ENCODE measurements at places on chromosomes 3 and 15. TPM values are rescaled to one million over a fixed set of nuclear protein-coding genes. Genes with fewer than 3 reads are reported as not detected.

Gene STAC
- 3.1 TPM for total RNA-seq

Gene CACNA2D3
- total RNA-seq, result 1.1 TPM

Gene GRK7
- total RNA-seq, result 0.12 TPM

Gene KBTBD12
- 0.86 TPM for total RNA-seq

Gene SOX14
- total RNA-seq, result not detected

- DNase-seq, result no peak
Measured at GRCh38 chr3:119322021-119322834, 28.0 kb downstream of the ARHGAP31 start.

- no peak for DNase-seq
Measured at GRCh38 chr3:1477669-1478068, 384.8 kb downstream of the CNTN6 start.

DNA sequence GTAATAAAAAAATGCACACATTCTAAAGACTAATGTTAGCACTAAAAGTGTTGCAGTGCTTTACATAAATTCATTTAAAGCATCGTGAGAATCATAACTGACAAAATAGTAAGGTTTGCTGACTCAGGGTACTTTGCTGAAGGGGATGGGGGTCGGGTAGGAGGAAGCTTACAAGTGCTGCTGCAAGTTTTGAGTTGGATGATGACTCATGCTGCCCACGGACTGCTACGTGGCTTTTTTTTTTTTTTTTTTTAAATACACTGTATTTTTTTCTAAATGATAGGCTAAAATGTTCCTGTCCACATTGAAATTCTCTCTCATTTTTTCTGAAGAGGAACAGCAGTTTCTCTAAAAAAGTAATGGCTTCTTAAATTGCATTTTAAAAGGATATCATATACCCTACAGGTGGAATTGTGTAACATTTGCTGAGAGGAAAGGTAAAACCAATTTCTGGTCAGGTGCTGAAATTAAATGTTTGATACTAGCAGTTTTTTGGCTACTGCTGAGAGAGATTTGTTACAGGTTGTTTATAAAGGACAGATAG, 2.2 kb downstream of the MAPK6 start:
- peak; percentile 59 for DNase-seq

GRCh38 chr3:118292841-118293240, 741.8 kb downstream of the IGSF11 start:
- no peak for DNase-seq

- no peak for DNase-seq
Measured at GRCh38 chr3:25938566-25939325, 148.9 kb downstream of the OXSM start.

GRCh38 chr3:134623615-134624245, 27.1 kb downstream of the KY start:
- DNase-seq, result no peak

- DNase-seq, result no peak
Measured at GRCh38 chr3:35635407-35635806, 3.9 kb upstream of the ARPP21 start.

- no peak for DNase-seq
Measured at GRCh38 chr3:150428562-150428961, 20.5 kb downstream of the TSC22D2 start.

GRCh38 chr3:13580256-13581023, 31.5 kb downstream of the FBLN2 start:
- DNase-seq, result no peak

GRCh38 chr3:9251055-9251786, 1.8 kb upstream of the SRGAP3 start:
- DNase-seq, result no peak

GRCh38 chr3:33363113-33363800, 76.9 kb downstream of the UBP1 start:
- DNase-seq, result no peak

DNA sequence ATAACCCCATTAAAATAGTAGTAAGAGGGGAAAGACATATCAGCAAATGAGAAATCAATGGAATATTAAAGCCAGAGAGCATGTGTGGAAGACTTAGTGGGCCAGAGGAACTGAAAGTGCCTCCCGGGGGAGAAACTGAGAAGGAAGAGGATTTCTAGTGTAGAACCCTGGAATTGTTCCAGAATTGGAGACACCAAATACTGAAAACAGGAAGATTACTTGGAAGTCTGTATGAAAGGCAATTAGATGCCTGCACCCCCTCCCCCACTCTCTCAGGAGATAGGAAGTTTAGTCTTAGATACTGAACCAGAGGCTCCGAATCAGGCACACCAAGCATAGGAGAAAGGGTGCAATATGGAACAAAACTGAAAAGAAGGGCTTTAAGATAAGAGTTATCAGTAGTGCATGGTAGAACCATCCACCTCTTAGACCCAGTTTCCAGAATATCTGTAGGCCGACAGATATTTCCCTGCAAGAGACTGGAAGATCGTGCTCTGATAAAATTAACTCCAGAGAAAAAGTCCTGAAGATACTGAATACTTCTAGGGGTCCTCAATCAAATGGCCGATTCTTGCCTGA, 32.4 kb downstream of the KLHL18 start:
- DNase-seq, result peak; percentile 69

DNA sequence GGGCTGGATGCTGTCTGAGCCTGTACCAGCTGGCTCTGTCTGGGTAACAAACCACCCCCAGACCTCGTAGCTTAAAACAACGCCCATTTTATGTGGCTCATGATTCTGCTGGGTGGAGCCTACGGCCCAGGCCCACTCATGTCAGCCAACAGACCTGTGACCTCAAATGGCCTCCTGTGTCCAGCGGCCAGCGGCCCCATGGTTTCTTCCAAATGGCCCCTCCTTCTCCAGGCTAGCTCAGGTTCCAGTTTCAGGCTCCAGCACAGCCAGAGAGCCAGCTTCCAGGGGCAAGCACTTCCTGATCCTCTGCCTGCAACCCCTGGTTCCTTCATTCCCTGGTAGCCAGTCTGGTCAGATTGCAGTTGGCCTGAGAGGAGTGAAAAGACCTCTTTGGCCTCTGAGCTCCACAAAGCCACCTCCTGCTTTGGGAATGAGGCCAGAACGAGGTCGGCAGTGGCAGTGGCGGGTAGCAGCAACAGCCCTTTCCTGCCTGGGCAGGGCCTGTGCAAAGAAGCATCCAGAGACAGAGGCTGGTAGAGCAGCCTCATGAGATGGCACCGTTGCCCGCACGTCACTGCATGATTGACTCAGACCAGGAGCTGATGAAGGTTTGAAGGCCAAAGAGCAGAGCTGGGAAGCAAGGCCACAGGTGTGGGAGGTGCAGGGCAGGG, 21.0 kb upstream of the PLXNA1 start:
- no peak for DNase-seq

Data from lung (tissue), 17 donors.